ENCODE measurements at places on chromosomes 12 and 14.

- DNase-seq, result no peak
- no peaks in the 10 kb centered on the region for H3K27me3 ChIP-seq
- H3K27ac ChIP-seq, result no peak overlapping the region
- no peaks in the 10 kb centered on the region for H3K4me1 ChIP-seq
- H3K36me3 ChIP-seq, result peaks cover 3% of the 10 kb centered on the region
Measured at GRCh38 chr14:92944976-92945375, 22.0 kb downstream of the CHGA start.

GRCh38 chr14:74974364-74975058 lies 19.1 kb upstream of the PGF start:
- DNase-seq, result no peak
- no peak overlapping the region for H3K4me3 ChIP-seq
- H3K4me1 ChIP-seq, result peaks cover 7% of the 10 kb centered on the region
- H3K27ac ChIP-seq, result no peak overlapping the region

DNA sequence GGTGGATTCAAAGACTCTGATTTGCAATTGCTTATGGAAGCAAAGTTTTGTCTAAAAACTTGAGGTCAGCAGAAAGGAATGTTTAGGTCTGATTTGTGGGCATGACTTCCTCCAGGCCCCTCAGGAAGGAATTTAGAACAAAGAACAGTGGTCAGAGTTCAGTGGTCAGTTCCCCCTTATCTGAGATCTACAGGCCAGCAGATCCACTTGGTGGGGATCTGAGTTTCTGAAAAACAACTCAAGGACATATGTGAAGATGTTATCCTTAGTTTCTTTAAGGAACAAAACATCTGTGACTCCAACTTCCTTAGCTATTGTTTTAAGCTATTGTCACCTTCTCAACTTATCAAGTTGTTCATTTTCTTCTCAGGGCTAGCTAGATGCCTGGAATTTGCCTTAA lies 28.0 kb upstream of the NAA30 start:
- no peak for DNase-seq
- no peak overlapping the region for H3K27ac ChIP-seq
- H3K4me1 ChIP-seq, result no peaks in the 10 kb centered on the region

- DNase-seq, result no peak
- H3K4me3 ChIP-seq, result no peak overlapping the region
- H3K27me3 ChIP-seq, result peaks cover 59% of the 10 kb centered on the region
- no peak overlapping the region for H3K27ac ChIP-seq
- H3K4me1 ChIP-seq, result peaks cover 4% of the 10 kb centered on the region
Measured at GRCh38 chr14:81441626-81442134, 41.6 kb upstream of the STON2 start.

- peaks cover 75% of the 10 kb centered on the region for H3K27me3 ChIP-seq
- H3K4me3 ChIP-seq, result no peak overlapping the region
- no peak for DNase-seq
- no peak overlapping the region for H3K27ac ChIP-seq
- peaks cover 10% of the 10 kb centered on the region for H3K4me1 ChIP-seq
Measured at GRCh38 chr12:49962861-49963765, 1.4 kb downstream of the AQP5 start.

- no peak overlapping the region for H3K4me3 ChIP-seq
- peaks cover 3% of the 10 kb centered on the region for H3K4me1 ChIP-seq
- no peak overlapping the region for H3K27ac ChIP-seq
- H3K36me3 ChIP-seq, result no peaks in the 10 kb centered on the region
- H3K27me3 ChIP-seq, result peaks cover 15% of the 10 kb centered on the region
Measured at GRCh38 chr14:100312877-100313400, 6.7 kb upstream of the SLC25A29 start.

DNA sequence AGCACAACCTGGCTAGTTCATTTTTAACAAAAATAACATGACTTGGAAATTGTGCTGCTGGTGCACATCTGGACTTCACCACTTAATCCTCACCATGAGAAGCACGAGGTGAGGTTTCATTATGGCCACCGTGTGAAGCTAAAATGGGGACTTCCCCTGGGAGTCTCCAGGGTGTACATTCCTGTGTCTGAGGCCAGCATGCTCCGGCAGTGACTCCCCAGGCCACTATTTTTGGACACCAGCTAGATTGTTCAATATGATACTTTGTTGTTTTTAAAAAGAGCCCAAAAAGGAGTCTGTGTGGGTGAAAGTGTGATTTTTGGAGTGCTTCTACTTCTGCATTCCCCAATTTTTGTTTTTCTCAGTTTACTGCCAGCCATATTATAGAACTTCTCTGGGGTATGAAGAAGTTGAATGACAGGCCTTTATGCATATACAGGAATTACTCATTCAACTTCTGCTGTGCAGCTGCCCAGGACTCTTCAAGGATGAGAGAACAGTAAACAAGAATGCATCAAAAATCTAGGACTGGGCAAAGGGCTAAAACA lies 16.9 kb upstream of the AICDA start:
- H3K36me3 ChIP-seq, result no peaks in the 10 kb centered on the region
- no peaks in the 10 kb centered on the region for H3K4me1 ChIP-seq
- H3K27ac ChIP-seq, result no peak overlapping the region
- no peak for DNase-seq
- H3K4me3 ChIP-seq, result no peak overlapping the region

DNA sequence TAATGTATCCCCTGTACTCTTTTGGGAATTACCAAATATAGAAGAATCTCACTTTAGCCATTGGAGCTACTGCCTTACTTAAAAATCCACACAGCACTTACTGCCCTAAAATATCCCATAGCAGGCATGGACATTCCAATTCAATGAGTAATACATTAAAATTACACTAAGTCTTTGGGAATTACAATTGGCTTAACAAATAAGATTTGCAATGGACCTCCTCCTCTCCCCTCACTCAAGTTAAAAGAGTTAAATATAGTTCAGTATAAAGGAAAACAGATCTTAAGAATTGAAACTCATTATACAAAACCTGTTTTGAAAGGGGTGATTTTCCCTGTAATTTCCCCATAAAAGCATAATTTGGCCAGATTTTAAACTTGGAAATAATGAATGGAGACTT lies 477.1 kb downstream of the SLC16A7 start:
- H3K4me1 ChIP-seq, result no peaks in the 10 kb centered on the region
- H3K27ac ChIP-seq, result no peak overlapping the region
- H3K4me3 ChIP-seq, result no peak overlapping the region
- no peaks in the 10 kb centered on the region for H3K36me3 ChIP-seq
- no peaks in the 10 kb centered on the region for H3K27me3 ChIP-seq

DNA sequence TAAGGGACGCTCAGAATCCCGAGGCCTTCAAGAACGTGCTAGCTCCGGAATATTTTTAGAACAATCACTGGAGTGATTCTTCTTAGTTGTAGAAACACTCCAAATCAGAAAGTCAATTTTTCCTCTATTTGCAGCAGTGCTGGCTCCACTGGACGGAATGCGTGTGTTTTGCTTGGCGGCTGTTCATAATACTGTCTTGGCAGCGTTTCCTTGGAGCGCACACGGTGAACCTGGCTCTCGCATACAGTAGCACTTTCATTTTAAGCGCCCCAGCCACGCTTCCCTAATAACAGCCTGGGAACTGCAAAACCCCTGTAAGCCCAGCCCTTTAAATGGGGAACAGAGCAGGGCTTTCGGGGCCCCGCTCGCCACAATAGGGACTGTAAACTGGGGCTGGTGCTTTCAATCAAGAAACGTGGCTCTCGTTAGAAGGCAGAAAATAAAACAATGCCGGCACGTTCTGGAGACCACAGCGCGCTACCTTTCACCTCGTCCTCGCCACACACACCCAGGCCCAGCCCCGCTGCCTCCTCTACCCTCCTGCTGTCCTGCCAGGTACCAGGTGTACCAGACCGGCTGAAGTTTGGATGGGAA lies 79.9 kb downstream of the BCL11B start:
- no peaks in the 10 kb centered on the region for H3K27me3 ChIP-seq
- H3K4me3 ChIP-seq, result peak overlapping the region; percentile 75
- H3K27ac ChIP-seq, result peak overlapping the region; percentile 88

- no peaks in the 10 kb centered on the region for H3K36me3 ChIP-seq
- H3K27me3 ChIP-seq, result peaks cover 2% of the 10 kb centered on the region
- no peaks in the 10 kb centered on the region for H3K4me1 ChIP-seq
Measured at GRCh38 chr12:67710582-67710981, 62.0 kb downstream of the DYRK2 start.

DNA sequence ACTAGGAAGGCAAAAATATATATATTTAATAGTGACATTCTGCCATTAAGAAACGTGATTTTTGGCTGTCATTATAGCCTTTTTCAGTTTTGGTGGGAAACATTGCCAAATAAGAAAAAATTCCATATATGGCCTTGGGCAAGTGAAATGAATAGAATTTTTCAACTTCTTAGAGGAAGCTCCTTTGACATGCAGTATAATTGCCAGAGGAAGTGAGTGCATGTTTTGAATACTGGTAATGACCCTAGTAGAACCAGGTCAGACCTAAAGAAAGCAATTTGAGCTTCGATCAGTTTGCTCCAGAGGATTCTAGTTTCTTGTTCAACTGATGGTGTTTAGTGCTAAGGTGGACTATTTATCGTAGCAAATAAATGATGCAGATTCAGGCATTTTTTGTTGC lies 26.2 kb upstream of the TRIM9 start:
- no peak for DNase-seq
- no peaks in the 10 kb centered on the region for H3K36me3 ChIP-seq
- no peak overlapping the region for H3K27ac ChIP-seq
- H3K4me3 ChIP-seq, result no peak overlapping the region

DNA sequence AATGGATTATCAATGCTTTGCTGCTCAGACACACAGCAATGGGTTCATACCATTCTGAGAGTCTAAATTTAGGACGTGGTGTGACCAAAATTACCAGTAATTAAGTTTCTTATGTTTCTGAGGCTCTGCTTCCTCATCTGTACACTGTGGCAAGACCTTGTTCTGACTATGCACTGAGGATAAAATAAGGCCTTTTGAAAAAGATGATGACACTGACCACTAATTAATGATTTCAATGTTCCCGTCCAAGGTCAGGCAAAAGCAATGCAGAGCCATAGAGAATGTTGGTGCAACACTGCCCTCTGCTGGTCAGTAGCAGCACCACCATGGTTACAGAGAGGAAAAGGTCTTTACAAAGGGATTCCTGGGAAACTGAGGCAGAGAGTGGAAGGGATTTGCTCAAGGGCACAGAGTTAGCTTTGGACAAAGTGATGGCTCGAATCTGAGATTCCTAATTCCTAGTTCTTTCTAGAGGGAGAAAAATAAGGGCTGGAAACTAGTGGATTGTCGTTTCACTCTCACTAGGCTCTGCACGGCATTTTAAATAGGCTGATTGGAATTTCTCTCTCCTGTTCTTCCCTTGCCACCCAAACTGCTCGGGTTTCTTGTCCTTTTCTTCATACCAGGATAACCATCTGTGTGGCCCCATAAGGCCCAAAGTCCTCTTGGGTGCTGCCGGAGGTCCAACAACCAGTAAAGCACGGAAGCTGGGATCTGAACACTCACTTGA lies 22.3 kb upstream of the P2RX7 start:
- H3K4me1 ChIP-seq, result peaks cover 8% of the 10 kb centered on the region
- no peak overlapping the region for H3K4me3 ChIP-seq
- no peak overlapping the region for H3K27ac ChIP-seq
- no peaks in the 10 kb centered on the region for H3K36me3 ChIP-seq
